Dorsolateral prefrontal cortex (tissue), 122 donors: ENCODE measurements at places on chromosomes 2 and 18.

GRCh38 chr18:52435301-52435700, 95.3 kb downstream of the DCC start:
- no peak for DNase-seq

DNA sequence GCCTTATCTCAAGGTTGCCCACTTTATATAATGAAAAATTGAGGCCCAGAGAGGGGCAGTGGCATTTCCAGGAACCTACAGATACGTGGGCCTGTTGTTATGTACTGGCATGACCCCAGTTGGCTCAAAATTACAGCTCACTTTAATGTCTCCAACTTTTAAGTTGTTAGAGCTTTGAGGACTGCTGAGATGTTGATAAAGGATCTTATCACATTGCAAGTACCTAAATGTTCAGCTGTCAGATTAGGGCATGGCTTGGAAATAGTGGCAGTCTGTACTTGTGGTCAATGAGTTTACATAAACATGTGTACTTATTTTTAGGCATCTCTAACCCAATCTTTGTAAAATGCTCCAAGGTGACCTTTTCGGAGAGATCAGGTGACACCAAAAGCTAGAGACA, 14.6 kb downstream of the SLC4A5 start:
- DNase-seq, result no peak

DNA sequence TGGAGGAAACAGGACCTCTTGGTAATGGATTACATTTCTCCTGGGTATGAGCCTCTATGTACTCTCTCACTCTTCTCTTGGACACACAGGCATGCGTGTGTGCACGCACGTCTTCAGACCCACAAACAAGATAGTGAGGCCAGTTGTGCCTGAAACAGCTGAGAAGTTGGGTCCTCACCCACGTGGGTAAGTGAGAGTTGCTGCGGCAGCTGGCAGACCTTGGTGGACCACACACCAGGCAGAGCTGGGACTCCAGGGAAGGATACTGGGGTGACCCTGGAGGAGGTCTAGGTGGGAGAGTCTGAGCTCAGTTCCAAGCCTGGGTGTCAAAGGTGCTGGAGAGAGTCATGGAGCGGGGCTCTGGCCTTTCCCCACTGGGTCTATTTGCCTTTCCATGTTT, 194.3 kb downstream of the HAUS1 start:
- no peak for DNase-seq

- DNase-seq, result no peak
These were observed 397.2 kb upstream of the FANCL start for GRCh38 chr2:58638256-58638805.

DNA sequence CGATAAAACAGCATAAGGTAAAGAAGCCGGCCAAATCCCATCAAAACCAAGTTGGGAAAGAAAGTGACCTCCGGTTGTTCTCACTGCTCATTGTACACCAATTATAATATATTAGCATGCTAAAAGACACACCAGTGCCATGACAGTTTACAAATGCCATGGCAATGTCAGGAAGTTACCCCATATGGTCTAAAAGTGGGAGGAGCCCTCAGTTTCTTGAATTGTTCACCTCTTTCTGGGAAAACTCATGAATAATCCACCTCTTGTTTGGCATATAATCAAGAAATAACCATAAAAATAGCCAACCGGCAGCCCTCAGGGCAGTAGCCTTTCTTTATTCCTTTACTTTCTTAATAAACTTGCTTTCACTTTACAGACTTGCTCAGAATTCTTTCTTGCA, 544.9 kb upstream of the SETBP1 start:
- DNase-seq, result no peak

DNA sequence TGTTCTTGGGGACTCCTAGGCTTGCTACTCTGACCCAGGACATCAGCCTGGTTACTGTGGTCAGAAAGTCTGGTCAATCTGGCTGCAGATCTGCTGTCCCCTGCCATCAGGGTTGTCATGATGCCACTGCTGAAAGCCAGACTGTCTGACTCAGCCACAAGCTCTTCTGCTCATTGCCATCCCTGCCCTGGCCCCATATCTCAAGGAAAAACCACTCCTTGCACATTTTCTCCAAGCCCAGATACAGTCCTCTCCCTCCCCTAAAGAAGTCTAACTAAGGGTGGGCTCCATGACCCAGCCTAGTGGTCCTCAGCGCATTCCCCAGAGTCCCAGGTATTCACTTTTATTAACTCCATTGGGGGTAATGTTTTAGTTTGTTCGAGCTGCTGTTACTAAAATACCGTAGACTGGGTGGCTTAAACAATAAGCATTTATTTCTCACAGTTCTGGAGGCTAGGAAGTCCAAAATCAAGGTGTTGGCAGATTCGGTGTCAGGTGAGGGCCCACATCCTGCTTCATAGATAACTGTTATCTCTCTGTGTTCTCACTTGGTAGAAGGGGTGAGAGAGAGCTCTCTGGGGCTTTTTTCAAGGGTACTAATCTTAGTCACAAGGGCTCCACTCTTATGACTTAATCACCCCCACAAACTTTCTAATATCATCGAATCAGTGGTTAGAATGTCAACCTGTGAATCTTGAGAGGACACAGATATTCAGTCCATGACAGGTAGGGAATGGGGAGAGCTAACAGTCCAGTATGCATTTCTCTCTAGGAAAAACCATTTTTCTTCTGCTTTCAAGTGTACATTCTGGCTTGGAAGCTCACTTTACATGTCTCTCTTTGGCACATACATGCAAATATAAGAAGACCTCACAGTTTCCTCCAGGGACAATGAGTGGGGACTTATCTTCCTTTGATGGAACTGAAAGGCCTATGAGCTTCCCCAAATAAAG, 94.8 kb upstream of the CXCR4 start:
- DNase-seq, result no peak

- DNase-seq, result no peak
These were observed 12.2 kb upstream of the YPEL5 start for GRCh38 chr2:30134582-30134981.
